Effector CD4-positive, alpha-beta T cell (primary cell): ENCODE measurements at places on chromosomes 12 and 14.
A peak's percentile ranks its signal among the peaks of the same experiment; 100 is the strongest.

GRCh38 chr14:105525861-105526775 lies at the start of gene TMEM121:
TMEM121 (plus strand) TSS chr14:105526583; CDS start chr14:105528835, 2,252 bp downstream.
- DNase-seq: peak; percentile 21

DNA sequence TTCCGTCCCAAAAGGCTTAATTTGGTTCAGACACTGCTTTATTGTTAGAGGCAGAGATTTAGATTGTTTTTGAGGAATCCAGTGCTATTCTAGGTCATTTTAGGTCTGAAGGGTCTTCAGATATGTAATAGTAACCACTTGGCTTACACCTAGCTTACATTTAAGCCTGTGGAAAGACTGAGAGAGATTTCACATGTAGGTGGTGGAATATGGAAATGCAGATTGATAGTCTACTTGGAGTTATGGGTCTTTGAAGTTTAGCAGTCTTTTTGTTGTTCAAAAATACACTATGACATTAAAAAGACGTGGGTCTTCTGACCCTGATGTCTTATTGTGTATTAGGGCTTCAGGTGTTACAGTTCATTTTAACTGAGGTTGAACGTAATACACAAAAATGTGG lies 51.4 kb upstream of the CCT2 start:
- DNase-seq: no peak

GRCh38 chr14:67269298-67270060 lies 28.2 kb downstream of the PALS1 start:
- DNase-seq: no peak

- no peak for DNase-seq
These were observed 17.6 kb downstream of the MYBPC1 start for GRCh38 chr12:101612160-101612916.

GRCh38 chr12:63931703-63932102 lies 87.2 kb downstream of the SRGAP1 start:
- no peak for DNase-seq

GRCh38 chr14:72024043-72024407 lies 91.8 kb downstream of the RGS6 start:
- no peak for DNase-seq

DNA sequence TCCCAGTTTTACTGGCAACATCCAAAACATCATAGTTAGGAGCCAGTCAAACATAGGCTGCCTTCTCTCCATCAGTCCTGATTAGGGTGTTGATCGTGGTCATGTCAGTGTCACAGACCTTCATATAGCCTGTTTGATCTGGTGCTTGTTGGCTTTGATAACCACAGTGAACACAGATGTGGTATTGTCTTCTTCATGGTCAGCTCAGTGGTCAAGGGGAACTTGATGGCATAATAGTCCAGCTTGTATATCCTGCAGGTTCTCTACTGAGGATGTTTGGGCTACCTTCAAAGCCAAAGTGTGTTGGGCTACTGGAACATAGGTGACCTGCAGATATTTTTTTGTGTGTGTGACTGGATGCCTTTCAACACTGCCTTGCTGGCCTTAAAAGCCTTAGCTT lies 21.7 kb downstream of the PRORP start:
- DNase-seq: no peak

DNA sequence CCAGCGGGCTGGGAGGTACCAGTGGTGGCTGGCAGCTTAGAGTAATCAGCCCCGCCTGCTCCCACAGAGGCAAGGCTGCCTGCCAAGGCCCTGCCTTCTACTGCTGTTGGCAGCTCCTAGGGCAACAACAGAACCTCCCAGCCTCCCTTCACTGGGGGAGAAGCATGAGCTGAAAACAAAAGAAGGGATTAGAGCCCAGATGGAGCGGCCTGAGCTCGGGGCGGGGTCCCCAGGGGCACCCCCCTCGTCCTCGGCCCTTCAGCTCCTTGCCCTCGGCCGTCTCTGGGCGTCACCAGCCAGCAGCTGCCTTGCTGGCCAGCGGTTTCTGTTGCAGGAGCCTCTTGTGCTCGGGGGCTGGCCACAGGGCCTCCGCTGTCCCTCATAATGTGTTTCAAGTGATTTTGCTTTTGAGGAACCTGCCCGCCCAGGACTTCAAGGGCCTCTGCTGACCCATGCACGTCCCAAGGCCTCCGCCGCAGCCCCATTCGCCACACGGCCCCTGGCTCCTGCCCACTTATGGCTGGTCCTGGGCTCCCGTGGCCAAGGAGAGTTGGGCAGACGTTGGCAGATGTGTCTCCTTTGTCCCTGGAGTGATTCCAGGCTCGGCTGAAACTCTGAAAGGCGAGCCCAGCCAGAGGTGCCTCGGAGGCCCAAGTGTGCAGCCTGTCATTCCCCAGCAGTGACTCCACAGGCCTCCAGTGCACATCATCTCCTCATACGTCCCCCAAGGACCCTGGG lies 49.7 kb downstream of the PSMA6 start:
- no peak for DNase-seq

- DNase-seq: peak; percentile 41
These were observed at the start of gene AMDHD1 for GRCh38 chr12:95943330-95943842. AMDHD1 (plus strand) TSS chr12:95943331; CDS start chr12:95943399, 68 bp downstream.

- DNase-seq: no peak
These were observed 176.6 kb upstream of the CDKN3 start for GRCh38 chr14:54220071-54220703.

- DNase-seq: peak; percentile 7
These were observed 28.6 kb upstream of the HSP90B1 start for GRCh38 chr12:103901518-103902173.

DNA sequence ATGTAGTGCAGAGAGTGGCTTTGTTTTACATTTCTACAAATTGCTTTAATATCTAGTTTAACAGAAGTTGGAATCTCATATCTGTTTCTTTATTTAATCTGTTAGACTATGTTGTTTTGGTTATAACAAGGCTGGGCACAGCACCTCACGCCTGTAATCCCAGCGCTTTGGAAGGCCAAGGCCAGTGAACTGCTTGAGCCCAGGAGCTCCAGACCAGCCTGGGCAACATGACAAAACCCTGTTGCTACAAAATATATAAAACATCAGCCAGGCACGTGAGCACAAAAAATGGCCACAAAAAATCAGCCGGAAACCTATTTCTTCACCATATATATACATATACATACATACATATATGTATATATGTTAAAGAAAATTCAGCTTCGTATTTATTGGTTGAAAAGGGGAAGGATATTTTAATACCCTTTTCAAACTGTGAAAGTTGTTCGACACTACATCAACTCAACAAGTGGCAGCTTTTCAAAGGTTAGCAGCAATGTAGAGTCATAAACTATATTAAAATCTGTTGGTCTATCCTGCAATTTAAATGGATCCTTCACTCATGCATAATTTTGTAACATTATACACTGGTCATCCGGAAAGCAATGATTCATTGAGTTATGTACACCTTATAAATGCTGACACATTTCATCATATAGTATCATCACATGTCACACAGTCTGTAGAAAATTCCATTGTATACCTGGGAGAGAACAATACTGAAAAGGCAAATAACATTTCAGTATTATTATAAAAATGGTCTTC lies 7.1 kb downstream of the NR2C1 start:
- DNase-seq: no peak

DNA sequence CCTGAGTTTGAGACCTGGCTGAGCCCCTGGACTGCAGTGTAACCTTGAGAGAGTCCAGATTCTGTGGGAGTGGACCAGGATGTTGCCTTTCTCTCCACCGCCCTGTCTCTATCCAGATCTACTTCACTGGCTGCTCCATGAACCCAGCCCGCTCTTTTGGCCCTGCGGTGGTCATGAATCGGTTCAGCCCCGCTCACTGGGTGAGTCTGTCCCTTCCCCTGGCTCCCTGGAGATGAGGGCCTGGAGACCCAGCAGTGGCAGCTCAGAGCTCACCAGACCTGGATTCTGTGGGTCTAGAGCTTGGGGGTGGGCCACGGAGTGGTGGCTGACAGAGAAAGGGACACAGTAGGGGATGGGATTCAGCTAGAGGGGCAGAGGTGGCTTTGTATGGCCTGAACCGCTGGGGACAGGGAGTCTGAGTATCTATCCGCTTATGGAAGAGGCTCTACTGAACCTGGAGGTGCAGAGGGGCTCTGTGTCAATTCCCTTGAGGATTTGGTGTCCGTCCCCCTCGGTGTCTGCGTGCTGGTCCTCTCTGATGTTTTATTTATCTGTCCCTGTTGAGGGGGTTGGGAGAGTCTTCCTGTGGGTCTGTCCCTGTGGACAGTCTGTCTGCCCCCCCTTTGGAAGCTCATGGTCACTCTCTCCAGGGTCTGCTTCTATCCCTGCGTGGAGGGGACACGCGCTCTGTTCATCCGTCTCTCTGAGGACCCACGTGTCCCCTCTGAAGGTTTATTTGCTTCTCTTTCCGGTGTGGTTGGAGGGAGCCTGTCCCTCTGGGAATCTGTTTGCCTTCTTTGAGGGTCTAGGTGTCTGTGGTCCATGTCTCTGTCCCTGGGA lies 2.5 kb downstream of the AQP5 start:
- DNase-seq: no peak

DNA sequence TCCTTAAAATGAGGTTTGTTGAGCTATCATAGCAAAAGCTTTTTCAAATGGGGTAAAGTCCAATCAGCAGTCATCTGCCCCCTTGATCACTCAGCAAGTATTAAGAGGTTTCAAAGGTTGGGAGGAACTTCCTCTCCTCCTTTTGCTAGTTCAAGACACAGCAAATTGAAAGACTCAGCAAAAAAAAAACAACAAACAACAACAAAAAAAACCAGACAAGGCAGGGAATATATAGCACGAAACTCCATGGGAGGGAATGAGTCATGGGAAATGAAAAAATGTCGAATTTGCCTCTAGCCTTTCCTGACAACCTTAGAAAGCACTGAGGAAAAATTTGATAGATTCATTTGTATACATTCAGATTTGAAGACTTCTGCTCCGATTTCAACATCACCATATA lies 1.6 kb upstream of the SLC7A8 start:
- no peak for DNase-seq

GRCh38 chr12:80151131-80151530 lies 51.8 kb downstream of the OTOGL start:
- no peak for DNase-seq

- no peak for DNase-seq
These were observed 77.8 kb downstream of the DDX51 start for GRCh38 chr12:132066345-132066685.

DNA sequence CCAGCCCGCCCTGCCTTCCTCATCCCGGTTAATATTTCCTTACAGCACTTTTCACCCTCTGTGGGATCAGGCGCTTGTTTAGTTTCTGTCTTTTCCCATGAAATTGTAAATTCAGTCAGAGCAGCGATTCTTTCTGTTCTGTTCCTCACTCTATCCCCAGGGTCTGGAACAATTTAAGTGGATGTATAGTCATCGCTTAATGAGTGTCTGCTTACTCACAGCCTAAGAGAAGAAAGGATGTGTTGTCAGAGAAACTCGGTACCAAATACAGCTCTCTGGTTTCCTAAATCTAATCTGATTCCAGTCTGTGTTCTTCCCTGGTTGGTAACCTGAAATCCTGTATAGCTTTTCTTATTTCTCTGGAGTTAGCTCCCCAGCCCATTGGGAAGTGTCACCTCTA lies 44.9 kb downstream of the FOS start:
- no peak for DNase-seq

DNA sequence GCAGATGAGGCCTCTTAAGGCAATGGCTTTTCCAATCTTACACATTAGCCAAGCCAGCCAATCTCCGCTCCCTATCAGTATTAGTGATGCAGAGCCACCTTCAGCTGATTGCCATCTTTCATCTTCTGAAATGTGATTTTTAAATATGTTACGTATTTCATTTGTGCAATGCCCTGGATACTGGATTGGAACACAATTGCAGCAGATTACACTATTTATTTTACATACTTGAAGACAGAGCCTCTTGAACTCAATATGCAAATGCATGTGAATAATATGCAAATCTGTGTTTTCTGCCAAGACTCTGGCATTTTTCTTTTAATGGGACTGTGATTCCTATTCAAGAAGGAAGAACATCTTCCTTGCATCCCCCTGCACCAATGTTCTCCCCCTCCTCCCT lies 90.5 kb downstream of the GRIN2B start:
- no peak for DNase-seq

DNA sequence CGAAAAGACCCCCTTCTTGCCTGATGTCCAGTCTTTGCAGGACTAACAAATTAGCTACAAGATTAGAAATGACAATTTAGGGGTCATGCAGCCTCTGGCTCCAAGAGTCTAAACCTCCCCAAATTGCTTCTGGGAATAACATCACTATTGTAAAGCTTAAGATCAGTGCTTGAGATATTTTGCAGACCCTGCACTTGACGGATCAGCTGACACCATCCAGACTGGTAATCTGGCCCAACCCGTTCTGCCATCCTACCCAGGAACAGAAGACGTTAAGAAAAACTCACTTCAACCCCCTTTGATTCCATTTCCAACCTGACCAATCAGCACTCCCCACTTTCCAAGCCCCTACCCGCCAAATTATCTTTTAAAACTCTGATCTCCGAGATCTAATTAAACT lies 236.7 kb upstream of the KRR1 start:
- DNase-seq: no peak

GRCh38 chr12:26554332-26554731 lies 278.7 kb downstream of the ITPR2 start:
- no peak for DNase-seq

GRCh38 chr14:61258985-61259384 lies 22.2 kb downstream of the TMEM30B start:
- DNase-seq: no peak

DNA sequence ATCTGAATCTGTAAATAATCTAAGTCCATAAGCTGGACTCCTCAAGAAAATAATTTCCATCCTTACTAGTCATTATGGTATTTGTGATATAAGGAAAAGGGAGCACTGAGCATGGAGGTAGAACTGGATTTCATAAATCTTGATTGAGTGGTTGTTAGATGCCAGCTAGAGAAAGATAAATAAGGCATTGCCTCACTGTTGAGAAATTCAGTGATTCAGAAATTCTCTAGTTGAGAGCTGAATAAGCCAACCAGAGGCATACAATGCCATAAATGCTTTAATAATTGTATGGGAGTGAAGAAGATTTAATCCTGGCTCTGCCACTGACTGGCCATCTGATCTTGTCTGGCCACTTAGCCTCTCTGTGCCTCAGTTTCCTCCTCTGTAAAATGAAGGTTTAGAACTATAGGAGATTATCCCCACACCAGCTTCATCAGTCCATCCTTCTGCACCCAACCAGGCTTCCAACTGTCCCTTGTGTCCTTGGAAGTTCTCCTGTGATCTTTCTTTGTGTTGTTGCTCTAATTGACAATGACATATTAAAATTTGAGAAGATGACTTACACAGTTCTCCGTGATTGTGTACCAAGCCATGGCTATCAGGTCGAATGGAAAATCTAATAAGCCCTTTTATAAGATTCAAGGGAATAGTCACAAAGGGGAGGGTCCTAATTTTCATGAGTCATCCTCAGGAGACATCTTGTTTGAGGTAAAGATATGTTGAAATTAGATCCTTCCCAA lies 394.3 kb downstream of the EGLN3 start:
- no peak for DNase-seq

GRCh38 chr12:124002021-124002644 lies 29.1 kb downstream of the ZNF664 start:
- DNase-seq: no peak

GRCh38 chr14:71597955-71598660 lies 334.1 kb upstream of the RGS6 start:
- no peak for DNase-seq

- no peak for DNase-seq
These were observed 39.7 kb upstream of the EML1 start for GRCh38 chr14:99753225-99754140.
